Stimulated activated CD8-positive, alpha-beta memory T cell treated with anti-CD3 and anti-CD28 coated beads, Interleukin-4, amount 100 ng/mL, for 1 hour (primary cell): ENCODE measurements at places on chromosomes 5 and 9.

GRCh38 chr5:120062515-120062917 lies 401.6 kb upstream of the PRR16 start:
- DNase-seq, result no peak

GRCh38 chr5:102080288-102080687 lies 215.8 kb downstream of the SLCO4C1 start:
- no peak for DNase-seq

DNA sequence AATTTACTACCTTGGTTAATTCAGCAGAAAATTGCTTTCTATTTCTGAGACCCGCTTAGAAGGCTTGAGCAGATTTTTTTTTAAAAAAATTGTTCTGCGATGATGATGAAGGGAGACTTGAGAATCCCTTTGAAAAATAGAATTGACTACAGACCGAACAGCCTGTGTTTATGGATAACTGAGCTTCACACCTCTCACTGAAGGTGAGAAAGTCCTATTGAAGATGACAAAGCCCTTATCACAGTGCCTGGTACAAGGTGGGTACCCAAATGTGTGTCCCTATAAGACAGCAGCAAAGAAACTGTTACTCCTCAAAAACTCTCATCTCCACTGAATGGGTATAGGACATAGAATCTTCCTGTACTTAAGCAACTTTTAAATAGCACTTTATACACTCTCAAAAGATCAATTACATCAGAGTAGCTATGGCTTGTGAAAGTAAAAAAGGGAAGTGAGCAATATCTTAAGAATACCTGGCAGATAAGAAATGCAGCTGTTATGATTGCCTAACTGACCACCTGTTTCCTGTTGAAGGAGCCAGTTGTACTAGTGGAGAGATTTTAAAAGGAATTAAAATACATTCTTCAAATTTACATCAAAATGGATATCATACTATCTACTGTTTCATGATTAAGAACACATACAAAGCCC lies 419.7 kb downstream of the CHSY3 start:
- DNase-seq, result no peak

DNA sequence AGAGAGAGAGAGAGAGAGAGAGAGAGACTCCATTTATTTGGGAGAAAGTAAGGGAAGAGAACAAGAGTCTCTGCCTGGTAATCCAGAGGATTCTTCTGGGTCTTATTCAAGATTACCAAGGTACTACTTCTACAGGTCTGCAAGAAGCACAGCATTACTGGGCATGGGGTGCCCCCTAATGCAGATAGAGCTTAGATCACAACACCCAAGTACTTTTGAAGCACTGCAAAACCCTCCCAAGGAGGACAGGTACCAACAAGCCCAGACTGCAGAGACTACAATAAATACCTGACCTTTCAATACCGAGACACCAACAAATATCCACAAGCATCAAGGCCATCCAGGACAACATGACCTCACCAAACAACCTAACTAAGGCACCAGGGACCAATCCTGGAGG lies 94.7 kb upstream of the PHF24 start:
- DNase-seq, result no peak

GRCh38 chr5:57478826-57479225 lies 3.8 kb downstream of the ACTBL2 start:
- DNase-seq, result no peak

DNA sequence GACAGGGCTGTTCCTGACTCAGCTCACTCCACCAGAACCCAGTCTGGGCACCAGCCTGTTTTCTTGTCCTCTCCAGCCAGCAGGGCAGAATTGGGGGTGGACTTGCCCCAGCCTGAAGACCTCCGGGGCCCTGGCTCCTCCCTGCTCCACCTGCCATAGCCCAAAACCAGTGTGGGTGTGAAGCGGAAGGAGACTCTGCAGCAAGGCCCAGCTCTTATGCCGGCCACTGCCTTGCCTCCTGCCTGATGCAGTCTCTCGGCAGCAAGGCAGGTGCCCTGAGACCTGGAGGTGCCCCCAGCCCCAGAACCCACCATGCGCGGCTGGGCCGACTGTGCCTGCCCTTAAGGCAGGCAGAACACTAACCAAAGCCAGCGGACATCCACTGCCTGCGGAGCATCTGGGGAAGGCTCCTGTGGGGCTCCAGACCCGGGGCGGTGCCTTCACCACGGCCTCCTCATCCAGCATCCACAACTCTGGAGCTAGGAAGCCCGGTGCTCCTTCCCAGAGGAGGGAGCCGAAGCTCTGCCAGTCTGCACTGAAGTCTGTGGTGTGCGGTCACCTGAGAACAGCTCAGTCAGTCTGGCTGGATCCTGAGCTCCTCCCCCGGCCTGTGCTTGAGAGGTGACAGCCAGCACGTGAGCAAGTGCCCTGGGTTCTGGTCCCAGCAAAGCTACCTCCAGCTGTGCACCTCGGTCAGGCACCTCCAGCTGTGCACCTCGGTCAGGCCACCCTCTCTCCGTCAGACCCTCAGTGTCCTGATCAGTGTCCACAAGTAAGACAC lies 116.7 kb downstream of the ADAMTS2 start:
- DNase-seq, result no peak

- DNase-seq, result no peak
These were observed 158.3 kb upstream of the MEF2C start for GRCh38 chr5:89041249-89041779.

DNA sequence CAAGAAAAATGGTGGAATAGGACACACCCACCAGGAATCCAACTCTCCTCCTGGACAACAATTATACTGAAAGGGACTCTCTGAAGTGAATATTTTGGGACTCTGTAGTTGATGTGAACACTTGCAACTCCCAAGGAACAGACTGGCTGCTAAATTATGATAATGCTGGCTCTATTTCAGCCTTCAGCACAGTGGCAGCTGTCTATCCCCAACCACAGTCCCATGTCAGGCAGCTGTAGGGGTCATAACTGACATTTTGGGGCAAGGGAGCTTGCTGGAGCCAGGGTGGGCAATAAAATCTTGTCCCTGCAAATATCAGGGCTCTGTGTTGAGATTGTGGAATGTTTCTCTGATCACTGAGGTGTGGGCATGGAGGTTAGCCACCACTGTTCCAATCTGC lies 14.2 kb downstream of the SPATA31E1 start:
- DNase-seq, result no peak

GRCh38 chr9:12554636-12555035 lies 138.5 kb upstream of the TYRP1 start:
- no peak for DNase-seq

DNA sequence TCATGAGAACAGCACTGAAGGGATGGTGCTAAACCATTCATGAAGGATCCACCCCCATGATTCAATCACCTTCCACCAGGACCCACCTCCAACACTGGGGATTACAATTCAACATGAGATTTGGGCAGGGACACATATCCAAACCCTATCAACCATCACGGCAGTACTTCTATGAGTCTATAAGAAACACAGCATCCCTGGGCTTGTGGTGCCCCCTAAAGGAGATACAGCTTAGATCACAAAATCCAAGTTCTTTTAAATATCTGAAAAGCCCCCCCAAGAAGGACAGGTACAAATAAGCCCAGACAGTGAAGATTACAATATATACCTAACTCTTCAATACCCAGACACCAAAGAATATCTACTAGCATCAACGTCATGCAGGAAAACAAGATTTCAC lies 233.7 kb upstream of the ADRA1B start:
- DNase-seq, result no peak

GRCh38 chr9:114583371-114584155 lies 4.0 kb upstream of the ATP6V1G1 start:
- DNase-seq, result no peak

- DNase-seq, result no peak
These were observed 42.3 kb downstream of the B4GALT1 start for GRCh38 chr9:33124751-33125381.

GRCh38 chr9:36063804-36064447 lies 27.2 kb downstream of the RECK start:
- DNase-seq, result no peak

- no peak for DNase-seq
These were observed 12.9 kb downstream of the NLN start for GRCh38 chr5:65734921-65735320.

DNA sequence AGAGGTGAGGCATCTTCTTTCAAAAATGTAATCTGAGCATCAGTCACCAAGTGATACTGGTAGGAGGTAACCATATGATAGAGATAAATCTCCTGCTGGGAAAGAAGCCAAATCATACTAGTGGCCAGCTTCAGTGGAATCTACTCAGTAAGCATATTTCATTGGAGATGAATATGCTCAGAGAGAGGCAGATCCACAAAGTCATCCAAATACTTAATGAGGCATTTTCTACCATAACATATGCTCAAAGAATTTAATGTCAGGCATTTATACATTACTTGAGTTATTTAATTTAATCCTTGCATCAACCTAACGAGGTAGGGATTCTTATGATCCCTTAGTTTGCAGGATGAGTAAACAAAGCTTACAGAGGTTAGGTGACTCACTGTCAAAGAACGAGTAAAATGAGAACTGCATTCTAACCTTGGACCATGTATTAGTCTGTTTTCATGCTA lies 50.9 kb upstream of the DMRTA1 start:
- DNase-seq, result no peak

- DNase-seq, result no peak
These were observed at the start of gene GNA14 for GRCh38 chr9:77648234-77649108. Gene GNA14, minus strand, starts transcription at chr9:77648322. Its CDS starts 529 bp downstream, at chr9:77647793.

GRCh38 chr5:86997516-86997915 lies 270.2 kb upstream of the RASA1 start:
- no peak for DNase-seq

DNA sequence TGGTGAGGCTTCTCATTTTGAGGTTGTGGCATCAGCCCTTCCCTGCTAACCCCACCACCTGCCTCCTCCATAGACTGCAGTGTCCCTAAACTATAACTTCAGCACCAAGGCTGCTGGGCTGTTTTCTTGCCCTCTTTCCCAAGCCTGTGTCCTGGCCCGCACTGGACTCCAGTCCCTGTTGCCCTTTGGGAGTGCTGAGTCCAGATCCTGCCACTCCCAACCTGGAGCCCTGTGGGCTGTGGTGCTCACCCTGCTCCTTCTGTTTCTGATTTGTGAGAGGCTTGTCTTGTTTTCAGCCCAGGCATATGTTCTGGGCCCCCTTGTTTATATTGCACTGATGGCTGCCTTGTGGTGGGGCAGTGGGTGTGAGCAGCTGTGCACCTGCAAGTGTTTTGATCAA lies 39.7 kb upstream of the RNU6ATAC start:
- DNase-seq, result no peak

DNA sequence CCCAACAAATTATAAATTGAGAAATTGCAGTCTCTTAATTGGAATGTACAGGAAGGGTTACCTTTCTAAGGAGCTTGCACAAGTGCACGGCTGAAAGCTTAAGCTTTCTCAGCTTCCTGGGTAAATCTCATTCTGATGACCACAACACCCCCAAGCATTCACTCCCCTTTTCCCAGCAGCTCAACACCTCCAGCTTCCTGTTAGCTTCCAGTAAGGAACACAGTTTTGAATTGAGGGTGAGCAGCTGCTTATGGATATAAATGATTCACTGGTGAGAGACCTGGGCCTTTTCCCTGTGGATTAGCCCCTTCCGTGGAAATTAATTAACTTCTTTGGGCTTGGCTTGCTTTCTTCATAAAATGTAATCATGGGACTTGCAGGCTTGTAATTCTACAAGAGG lies 101.2 kb downstream of the SLC28A3 start:
- DNase-seq, result no peak
